ENCODE measurements at places on chromosomes 12 and 14. TPM values are rescaled to one million over a fixed set of nuclear protein-coding genes. Genes with fewer than 3 reads are reported as not detected.

DNA sequence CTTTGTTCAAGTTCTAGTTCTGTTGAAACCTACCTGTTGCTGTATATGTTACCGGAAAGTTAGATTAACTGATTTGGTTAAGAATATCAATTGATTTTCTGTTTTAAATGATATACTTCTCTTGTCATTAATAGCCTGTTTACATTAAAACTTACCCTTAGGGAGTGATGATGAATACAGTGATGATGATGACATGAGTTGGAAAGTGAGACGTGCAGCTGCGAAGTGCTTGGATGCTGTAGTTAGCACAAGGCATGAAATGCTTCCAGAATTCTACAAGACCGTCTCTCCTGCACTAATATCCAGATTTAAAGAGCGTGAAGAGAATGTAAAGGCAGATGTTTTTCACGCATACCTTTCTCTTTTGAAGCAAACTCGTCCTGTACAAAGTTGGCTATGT, 33.0 kb downstream of the CAND1 start:
- DNase-seq = no peak
- H3K27me3 ChIP-seq = no peaks in the 10 kb centered on the region
- H3K36me3 ChIP-seq = peaks cover 12% of the 10 kb centered on the region
- no peaks in the 10 kb centered on the region for H3K4me1 ChIP-seq
- no peak overlapping the region for H3K27ac ChIP-seq

DNA sequence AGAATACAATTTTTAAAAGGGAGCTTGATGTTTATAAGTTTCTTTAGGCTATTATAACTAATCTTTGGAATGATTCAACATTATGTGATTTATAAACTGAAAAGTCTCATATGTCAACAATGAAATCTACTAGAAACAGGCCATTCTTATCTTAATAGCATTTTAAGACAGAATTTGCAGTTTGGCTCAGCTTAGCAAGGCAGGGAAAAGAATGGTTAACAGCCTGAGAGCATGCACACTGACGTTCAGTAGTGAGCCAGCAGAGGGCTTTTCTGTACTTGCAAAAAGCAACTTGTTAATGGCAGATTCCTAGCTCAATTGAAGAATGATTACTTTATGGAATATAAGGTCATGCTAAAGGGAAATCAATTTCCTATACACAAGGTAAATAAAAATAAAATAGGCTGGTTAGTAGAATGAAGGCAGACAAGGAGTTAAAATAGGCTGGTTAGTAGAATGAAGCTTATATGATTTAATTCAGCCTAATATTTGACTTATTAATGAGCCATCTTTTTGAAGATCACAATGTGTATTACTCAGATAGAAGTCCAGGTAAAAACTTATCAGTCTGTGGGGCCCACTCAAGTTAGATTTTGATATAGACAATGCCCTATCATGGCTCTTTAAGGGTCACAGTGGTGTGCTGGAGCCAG, 95.9 kb downstream of the OTOGL start:
- no peak overlapping the region for H3K4me3 ChIP-seq
- H3K36me3 ChIP-seq = no peaks in the 10 kb centered on the region

DNA sequence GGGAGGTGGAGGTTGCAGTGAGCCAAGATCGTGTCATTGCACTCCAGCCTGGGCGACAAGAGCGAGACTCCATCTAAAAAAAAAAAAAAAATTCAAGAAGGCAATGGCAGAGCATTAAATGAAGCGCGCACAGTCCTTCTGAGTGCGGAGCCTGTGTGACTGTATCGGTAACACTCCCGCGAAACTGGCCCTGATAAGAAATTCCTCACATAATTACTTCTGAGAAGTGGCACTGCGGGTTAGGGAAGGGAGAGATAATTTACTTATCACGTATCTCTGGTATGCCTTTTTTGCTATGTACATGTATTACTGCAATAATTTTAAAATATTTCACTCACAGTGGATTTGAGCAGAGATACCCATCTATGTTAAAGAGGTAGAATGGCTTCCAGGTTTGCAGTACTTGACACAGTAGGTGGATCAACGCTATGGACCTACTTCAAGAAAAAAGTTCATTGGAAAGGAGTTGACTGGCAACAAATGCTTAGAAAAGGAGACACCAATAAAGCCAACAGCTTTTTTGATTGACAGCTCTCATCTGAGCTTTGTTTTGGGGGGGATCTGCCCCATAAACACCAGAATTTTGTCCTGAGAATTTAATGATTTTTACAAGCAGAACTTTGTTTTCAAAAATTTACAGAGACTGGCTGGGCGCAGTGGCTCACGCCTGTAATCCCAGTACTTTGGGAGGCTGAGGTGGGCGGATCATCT, 29.2 kb upstream of the SPTLC2 start:
- DNase-seq = no peak
- H3K36me3 ChIP-seq = no peaks in the 10 kb centered on the region
- no peak overlapping the region for H3K27ac ChIP-seq
- H3K4me1 ChIP-seq = peaks cover 10% of the 10 kb centered on the region

DNA sequence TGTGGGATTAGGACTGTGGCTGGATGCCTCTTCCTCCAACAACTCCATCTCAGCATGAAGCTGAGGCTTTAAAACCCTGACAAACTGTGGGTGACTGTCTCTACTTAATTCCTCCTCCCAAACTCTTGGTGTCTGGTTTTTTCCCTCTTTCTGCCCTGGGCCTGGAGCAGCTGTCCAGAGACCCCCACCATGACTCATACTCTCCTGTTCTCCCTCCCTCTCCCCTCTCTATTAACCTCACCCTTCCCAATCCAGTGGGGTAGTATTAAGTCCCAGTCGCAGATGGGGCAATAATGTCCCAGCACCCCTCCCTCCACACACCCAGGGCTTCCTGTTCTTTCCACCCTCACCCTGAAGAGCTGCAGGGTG, 2.0 kb upstream of the DNAJC14 start:
- H3K27me3 ChIP-seq = no peaks in the 10 kb centered on the region
- H3K4me1 ChIP-seq = peaks cover 60% of the 10 kb centered on the region
- peaks cover 7% of the 10 kb centered on the region for H3K36me3 ChIP-seq
- no peak for DNase-seq
- H3K4me3 ChIP-seq = peak overlapping the region; percentile 75

DNA sequence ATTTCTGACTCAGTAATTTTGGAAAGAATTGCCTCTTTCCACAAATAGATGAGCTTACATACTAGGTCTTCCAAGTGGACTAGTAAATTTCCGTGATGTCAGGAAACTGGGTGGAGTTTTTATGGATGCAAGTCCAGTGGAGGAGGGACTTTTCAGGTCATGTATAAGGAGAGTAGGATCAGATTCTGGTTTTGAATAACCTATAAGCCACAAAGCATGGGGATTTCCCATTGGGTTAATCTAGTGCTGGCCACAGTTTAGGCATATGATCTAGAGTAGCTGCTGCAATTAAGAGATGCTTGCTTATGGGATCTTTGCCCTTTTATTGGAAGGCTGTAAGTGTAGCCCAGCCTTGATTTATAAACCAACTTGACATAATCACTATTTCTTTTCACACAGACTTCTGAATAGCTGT, 33.8 kb downstream of the STK38L start:
- peak overlapping the region; percentile 48 for H3K27ac ChIP-seq
- H3K27me3 ChIP-seq = no peaks in the 10 kb centered on the region
- H3K4me3 ChIP-seq = no peak overlapping the region
- H3K4me1 ChIP-seq = peaks cover 63% of the 10 kb centered on the region

DNA sequence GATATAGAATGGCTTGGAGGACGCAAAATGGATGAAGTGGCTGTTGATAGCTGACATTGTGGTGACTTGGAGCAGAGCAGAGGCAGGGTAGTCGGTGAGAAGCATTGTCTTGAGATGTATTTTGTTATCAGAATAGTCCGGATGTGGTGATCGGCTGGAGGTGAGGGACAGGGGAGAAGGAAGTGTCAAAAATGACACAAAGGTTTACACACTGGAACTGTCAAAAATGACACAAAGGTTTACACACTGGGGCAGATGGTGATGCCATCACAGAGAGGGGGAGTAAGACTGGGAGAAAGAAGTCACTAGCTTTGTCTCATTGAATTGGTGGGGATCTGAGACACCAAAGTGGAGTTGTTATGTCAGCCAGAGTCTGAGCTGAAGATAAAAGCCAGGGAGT, 30.1 kb downstream of the CDKL1 start:
- H3K27ac ChIP-seq = no peak overlapping the region
- H3K4me1 ChIP-seq = peaks cover 46% of the 10 kb centered on the region
- H3K27me3 ChIP-seq = no peaks in the 10 kb centered on the region
- H3K36me3 ChIP-seq = no peaks in the 10 kb centered on the region
- H3K4me3 ChIP-seq = no peak overlapping the region

Gene PRH2
- total RNA-seq = not detected

Gene SLC4A8
- 0.22 TPM for total RNA-seq

Gene KRT73
- not detected for total RNA-seq

- no peaks in the 10 kb centered on the region for H3K4me1 ChIP-seq
- H3K36me3 ChIP-seq = no peaks in the 10 kb centered on the region
Observed at GRCh38 chr14:100416921-100417860, 94.1 kb downstream of the SLC25A47 start.

- DNase-seq = no peak
- H3K4me1 ChIP-seq = peaks cover 53% of the 10 kb centered on the region
- no peak overlapping the region for H3K4me3 ChIP-seq
- H3K27me3 ChIP-seq = no peaks in the 10 kb centered on the region
Observed at GRCh38 chr14:90624227-90624626, 192.0 kb downstream of the TTC7B start.

Gene PZP
- total RNA-seq = not detected

Gene ZFYVE21
- total RNA-seq = 134 TPM

Gene RPL10L
- total RNA-seq = not detected

- no peaks in the 10 kb centered on the region for H3K36me3 ChIP-seq
- H3K27me3 ChIP-seq = no peaks in the 10 kb centered on the region
- no peak for DNase-seq
- no peaks in the 10 kb centered on the region for H3K4me1 ChIP-seq
- no peak overlapping the region for H3K4me3 ChIP-seq
- no peak overlapping the region for H3K27ac ChIP-seq
Observed at GRCh38 chr12:107558816-107559382, 126.7 kb upstream of the PWP1 start.

- peaks cover 6% of the 10 kb centered on the region for H3K4me1 ChIP-seq
- no peaks in the 10 kb centered on the region for H3K27me3 ChIP-seq
- no peak overlapping the region for H3K27ac ChIP-seq
- no peak overlapping the region for H3K4me3 ChIP-seq
- no peak for DNase-seq
- H3K36me3 ChIP-seq = no peaks in the 10 kb centered on the region
Observed at GRCh38 chr12:94793191-94793595, 142.8 kb upstream of the TMCC3 start.

DNA sequence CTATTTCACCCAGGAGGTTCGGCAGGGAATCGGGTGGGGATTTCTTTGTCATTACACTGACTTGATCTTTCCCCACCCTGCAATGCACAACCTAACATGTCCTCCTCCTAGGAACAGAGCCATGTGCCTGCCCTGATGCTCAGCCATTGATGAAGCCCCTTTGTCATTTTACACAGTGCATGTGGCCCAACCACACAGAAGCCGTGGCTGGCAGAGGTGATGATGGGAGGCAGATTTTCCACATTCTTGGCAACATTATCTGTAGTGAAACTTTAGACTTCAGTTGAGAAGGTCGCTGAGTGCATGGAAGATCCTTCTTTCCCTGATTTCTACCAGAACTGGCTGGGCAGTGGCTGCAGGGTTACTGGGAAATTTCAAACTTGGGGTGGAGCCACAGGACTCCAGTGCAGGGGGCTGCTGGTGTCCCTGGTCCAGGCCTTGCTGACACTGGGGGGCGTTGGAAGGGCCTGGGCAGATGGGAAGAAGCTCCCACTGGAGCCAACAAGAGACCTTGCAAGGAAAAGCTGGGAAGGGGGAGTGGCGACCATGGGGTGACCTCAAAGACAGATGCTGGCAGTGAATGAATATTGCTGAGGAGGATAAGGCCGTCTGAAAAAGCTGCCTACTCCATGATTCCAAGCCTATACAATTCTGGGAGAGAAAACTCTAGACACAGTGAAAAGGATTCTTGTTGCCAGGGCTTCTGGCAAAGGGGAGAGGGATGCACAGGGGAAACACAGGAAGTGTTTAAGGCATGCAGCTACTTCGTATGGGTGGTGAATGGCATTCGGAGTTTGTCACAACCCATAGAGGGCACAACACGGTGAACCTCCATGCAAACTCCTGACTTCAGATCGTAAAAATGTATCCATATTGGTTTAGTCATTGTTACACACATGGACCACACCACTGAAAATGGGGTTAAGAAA, 41.8 kb upstream of the P2RX7 start:
- no peaks in the 10 kb centered on the region for H3K27me3 ChIP-seq
- H3K4me3 ChIP-seq = no peak overlapping the region
- no peak for DNase-seq
- H3K36me3 ChIP-seq = no peaks in the 10 kb centered on the region
- peaks cover 9% of the 10 kb centered on the region for H3K4me1 ChIP-seq

GRCh38 chr12:65902500-65902899, 78.2 kb downstream of the HMGA2 start:
- no peaks in the 10 kb centered on the region for H3K4me1 ChIP-seq
- no peaks in the 10 kb centered on the region for H3K27me3 ChIP-seq
- H3K4me3 ChIP-seq = no peak overlapping the region
- DNase-seq = no peak
- H3K36me3 ChIP-seq = no peaks in the 10 kb centered on the region

DNA sequence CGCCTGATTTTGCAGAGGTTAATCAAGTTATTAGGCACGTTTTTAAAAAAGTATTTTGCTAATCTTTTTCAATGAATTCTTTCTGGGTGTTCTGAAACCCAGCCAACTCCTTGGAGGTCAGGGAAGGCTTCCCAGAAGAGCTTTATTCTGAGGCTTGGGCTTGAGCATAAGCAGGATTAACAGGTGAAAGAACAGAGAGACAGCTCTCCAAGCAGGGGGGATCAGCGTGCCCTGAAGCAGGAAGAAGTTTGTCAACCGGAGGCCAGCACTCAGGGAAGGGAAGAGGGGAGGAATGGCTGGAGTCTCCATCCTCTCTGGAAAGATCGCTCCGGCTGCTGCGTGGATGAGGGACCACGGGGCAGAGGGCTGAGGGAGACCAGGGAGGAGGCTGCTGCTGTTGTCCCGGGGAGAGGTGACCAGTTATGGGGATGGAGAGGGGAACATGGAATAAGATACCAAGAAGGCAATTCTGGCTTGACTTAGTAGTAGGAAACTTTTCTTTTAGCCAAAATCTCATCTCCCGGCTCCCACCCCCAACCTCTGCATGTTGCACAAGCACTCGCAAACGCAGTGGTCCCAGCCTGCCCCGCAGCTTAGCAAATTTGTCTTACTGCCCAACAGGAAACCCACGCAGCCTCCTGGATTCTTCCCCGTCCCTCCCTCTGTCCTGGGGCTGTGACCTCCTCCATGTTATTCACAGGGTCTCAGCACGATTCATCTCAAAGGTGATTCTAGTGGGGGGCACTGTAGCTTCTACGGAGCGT, 1.1 kb upstream of the SSH1 start:
- H3K4me3 ChIP-seq = peak overlapping the region; percentile 81
- peaks cover 37% of the 10 kb centered on the region for H3K4me1 ChIP-seq
- no peak for DNase-seq

DNA sequence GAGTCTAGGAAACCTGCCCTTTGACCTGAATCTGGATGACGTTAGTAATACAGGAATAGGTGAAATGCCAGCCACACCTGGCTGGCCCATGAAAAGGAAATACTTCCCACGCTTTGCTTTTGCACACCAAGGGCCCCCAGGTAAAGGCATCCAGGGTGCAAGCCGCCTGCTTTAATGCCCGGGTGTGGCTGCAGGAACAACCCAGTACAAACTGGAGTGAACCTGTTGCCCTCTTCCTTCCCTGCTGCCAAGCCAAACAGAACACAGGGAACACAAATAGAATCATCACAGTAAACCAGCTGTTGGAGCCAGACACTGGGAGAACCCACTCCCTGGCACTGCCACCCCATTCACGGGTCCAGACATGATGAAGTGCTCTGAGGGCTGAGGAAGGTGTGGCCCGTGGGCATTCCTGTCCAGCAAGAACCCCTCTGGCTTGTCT, 24.2 kb upstream of the FOS start:
- peaks cover 49% of the 10 kb centered on the region for H3K4me1 ChIP-seq
- H3K36me3 ChIP-seq = no peaks in the 10 kb centered on the region
- no peak for DNase-seq
- peak overlapping the region; percentile 4 for H3K4me3 ChIP-seq

Gene KRT3
- 0.61 TPM for total RNA-seq

Data from esophagus squamous epithelium (tissue), 5 donors.